Memory B cell (primary cell): ENCODE measurements at places on chromosomes 11 and 22.
A peak's percentile ranks its signal among the peaks of the same experiment; 100 is the strongest.

- H3K4me1 ChIP-seq: no peaks in the 10 kb centered on the region
- DNase-seq: no peak
- peaks cover 11% of the 10 kb centered on the region for H3K27me3 ChIP-seq
- no peak overlapping the region for H3K4me3 ChIP-seq
These were observed 3.3 kb upstream of the TRIM29 start for GRCh38 chr11:120141113-120141767.

GRCh38 chr11:31805037-31805628, 6.0 kb downstream of the PAX6 start:
- no peak overlapping the region for H3K4me3 ChIP-seq
- peaks cover 59% of the 10 kb centered on the region for H3K27me3 ChIP-seq
- no peak overlapping the region for H3K27ac ChIP-seq
- DNase-seq: no peak
- H3K4me1 ChIP-seq: peaks cover 21% of the 10 kb centered on the region

- peak overlapping the region; percentile 95 for H3K27ac ChIP-seq
- H3K27me3 ChIP-seq: peaks cover 7% of the 10 kb centered on the region
- peaks cover 31% of the 10 kb centered on the region for H3K4me1 ChIP-seq
These were observed 581 bp upstream of the FBXO3 start for GRCh38 chr11:33774736-33775466.

DNA sequence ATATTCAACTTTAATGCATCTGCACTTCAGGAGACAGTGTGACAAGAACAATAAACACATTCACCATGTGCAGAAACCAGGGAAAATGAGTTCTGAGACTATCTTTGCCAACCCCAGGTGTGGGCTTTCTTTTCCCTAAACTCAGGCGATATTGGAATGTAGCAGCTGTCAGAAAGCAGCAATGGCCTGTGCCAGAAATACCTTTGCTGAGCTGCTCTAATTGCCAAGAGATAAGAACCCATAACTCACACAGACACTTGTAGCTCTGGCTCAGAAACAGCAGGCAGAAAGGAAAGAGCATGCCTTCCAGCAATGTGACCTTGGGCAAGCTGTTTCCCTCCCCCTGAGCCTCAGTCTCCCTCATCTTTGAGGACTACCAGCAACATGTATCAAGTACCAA, 77.6 kb downstream of the PLEKHA7 start:
- no peak overlapping the region for H3K4me3 ChIP-seq
- no peaks in the 10 kb centered on the region for H3K36me3 ChIP-seq
- DNase-seq: no peak
- H3K27ac ChIP-seq: no peak overlapping the region

DNA sequence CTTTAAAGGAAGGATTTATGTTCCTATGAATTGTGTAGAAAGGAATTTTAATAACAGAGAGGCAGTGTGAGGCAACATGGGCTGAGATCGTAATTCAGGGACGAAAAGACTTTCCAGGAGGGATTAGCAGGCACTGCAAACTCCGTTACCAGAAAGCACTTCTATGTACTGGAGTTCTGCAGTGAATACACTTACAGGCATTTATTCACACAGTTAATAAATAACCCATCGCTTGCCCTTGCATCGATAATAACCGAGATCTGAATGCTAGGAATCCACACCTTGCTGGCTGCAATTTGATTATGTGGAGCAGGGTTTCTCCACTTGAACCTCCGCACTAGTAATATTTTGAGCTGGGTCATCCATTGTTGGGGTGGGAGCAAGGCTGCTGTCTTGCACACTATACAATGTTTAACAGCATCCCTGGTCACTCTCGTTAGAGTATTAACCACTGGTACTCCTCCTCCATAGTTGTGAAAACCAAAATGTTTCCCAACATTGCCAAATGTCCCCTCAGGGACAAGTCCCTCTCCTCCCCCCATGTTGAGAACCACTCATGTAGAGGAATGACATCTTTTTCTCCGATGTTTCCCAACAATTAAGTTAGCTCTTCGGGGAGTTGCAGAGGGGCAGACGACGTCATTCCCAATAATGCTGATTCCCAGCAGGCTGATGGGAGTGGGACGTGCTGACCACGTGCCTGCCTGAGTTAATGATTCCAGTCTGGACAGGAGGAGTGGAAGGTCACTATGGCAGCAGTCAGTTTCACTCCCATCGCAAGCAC, 99.5 kb downstream of the SNX19 start:
- peaks cover 7% of the 10 kb centered on the region for H3K27me3 ChIP-seq
- H3K4me3 ChIP-seq: no peak overlapping the region
